Stimulated activated CD8-positive, alpha-beta memory T cell treated with anti-CD3 and anti-CD28 coated beads, Interleukin-7, amount 100 ng/mL, for 1 hour (primary cell): ENCODE measurements at places on chromosomes 4 and X.

- DNase-seq: no peak
These were observed 161.1 kb downstream of the RBM46 start for GRCh38 chr4:154942176-154942575.

GRCh38 chrX:121585626-121586025 lies 538.2 kb downstream of the GLUD2 start:
- DNase-seq: no peak

DNA sequence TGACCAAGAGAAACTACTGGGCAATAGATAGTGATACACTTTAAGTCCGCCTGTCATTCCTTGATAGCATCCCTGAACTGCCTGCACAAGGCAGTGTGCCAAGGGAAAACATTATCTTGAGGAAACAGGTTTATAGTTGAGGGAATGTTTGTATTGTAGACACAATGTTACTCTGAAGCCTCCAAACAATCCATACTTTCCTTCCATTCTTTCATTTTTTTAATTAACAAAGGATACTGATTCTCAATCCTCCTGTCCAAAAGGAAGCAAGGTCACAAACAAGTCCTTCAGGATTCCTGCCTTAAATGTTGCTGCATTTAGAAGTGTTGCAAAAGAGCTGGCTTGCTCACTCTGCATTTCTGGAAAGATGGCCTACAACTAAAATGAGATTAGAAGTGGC lies 61.7 kb upstream of the PRSS48 start:
- no peak for DNase-seq

- no peak for DNase-seq
These were observed 38.7 kb upstream of the THOC2 start for GRCh38 chrX:123771449-123772064.

- no peak for DNase-seq
These were observed 32.2 kb downstream of the SMS start for GRCh38 chrX:21972721-21973120.

- DNase-seq: no peak
These were observed 509.8 kb downstream of the CENPC start for GRCh38 chr4:67035501-67035900.

DNA sequence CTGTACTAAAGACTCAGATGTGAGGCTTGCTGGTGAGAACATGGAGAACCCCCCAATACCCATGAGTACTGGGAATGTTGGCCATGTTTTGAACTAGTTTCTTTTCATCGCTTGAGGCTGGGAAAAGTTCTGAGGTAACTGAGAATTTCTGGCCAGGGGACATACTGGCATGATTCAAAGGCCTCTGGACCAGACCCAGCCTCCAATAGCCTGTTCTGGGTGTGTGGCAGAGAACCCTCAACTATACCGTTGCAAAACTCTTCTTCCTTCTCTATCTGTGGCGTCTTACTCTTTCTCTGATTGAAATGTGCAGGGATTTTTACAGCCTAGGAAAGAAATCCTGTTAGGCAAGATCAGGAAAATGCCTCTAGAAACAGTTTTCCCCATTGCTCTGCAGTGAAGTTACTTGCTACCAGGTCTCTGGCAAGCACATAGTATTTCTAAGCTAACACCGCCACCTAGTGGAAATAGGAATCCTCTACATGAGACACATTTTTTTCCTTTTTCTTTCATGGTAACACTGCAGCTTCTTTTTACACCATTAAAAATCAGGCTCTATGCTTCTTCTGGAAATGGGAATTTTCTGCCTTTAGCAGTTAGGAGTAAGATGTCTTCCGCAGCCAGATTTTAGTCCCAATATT lies 170.7 kb upstream of the ZCCHC13 start:
- no peak for DNase-seq

DNA sequence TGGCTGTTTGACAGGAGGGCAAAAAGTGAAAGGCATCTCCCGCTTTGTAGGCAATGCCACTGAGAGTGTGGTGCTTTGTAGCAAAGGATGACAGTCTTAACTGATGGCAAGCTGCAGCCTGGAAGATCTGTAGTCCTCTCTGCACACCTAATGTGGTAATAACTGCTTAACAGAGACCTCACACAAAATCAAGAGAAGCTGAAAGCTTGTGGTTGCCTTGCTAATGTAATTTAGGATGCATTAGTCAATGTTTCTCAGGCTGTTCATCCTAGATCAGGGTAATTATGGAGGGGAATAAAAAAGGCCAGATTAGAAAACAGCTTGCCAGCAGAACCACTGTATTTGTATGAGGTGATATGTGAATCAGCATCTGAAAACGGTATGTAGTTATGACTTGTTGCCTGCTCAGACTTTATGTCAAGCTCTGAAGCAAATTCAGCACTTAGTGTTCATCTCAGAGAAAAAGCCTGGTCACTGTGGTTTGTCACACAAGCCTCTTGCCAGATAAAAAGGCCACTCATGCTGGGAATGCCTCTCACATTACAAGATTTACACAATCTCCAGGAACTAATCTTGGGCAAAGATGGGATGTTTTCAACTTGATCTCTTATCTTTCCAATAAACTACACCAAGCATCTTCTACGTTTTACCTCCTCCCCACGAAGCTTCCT lies 130.8 kb downstream of the ENOX2 start:
- DNase-seq: no peak

DNA sequence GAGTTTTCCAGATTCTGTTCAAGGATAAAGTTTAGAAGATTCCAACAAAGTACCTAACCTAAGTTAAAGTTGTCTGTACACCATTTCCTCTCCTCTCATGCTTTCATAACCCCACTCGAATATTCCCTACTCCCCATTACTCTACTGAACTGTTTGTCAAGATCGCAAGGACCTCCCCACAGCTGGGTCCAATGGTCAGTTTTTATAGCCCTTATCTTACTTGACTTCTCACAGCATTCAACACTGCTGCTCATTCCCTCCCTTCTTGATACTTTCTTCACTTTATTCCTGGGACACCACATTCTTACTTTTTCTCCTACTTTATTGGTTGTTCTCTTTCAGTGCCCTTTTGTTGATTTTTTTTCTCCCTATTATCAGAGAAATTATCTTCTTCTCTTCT lies 30.9 kb downstream of the QDPR start:
- DNase-seq: no peak

- DNase-seq: no peak
These were observed 365.8 kb upstream of the PITX2 start for GRCh38 chr4:110988722-110989121.

- DNase-seq: no peak
These were observed 32.8 kb upstream of the GLRB start for GRCh38 chr4:157043131-157043530.

DNA sequence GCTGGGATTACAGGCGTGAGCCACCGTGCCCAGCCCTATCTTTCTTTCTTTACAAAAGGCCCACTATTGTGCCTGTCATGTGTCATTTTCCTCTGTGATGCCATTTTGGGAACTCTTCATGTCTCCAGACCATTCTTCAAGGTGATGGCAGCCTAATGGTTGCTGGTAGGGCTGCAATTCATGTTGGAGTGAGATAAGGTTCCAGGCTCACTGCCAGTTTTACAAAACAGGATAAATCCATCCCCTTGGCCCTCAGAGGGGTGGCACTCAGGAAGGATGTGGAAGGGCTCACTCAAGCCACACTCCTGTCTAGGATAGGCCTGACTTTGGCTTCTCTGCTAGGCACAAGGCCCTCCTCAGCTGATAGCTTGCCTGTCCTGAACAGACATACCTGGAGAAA lies 3.8 kb downstream of the TCEAL9 start:
- no peak for DNase-seq

DNA sequence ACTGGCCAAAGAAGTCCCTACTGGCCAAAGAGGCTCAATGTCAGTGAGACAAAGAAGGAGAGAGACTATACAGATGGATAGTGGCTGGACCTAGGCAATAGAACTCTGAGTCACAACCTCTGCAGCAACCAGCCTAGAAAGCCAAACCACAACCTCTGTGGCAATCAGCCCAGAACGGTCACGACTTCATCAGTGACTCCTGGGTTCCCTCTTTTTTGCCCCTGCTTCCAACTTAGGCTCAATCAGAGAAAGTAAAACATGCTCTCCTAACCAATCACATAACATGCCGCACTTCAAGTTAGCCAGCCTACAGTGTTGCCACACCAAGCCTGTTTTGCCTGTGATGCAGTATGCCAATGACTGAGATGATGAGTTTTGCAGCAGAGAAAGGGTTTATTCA lies 203.4 kb downstream of the ANAPC10 start:
- no peak for DNase-seq

GRCh38 chrX:124127496-124127895 lies 166.0 kb downstream of the STAG2 start:
- no peak for DNase-seq

DNA sequence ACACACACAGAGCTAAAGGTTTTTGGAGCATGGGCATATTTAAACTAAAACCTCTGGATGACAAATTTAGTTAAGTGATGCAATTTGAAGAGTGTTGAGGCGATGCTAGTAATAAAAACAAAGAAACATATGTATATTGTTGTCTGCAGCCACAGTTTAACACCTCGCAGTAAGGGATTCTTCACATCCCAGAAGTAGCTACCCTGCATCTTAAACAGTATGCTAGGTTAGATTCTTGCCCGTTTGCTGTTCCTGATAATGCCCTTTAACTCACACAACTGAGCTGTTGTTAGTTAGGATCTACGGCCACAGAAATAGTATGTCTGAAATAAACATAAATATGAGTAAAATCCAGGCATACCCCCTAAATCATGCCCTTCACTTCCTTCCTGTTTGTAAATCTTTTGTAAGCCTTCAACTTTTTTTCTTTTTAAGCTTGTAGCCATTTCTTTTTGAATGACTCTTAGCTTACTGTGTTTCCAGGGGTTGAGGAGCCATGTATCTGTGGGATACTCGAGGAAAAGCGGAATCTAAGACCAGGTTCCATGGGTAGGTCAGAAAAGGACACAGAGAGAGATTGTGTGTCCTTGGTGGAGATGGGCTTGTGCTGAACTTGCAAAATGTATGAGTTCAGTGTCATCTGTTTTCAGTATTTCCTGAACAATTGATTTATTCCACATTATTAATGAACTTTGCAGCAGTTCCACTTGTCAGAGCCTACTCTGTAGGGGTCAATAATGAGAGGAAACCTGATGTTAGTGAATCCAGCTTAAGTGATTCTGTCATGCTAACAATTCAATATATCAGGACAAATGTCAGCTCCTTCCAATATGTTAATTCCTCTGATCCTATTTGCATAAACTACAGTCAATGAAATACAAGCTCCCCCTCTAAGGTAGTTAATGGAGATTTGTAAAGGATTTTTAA lies 349.6 kb downstream of the GPAT3 start:
- DNase-seq: no peak

DNA sequence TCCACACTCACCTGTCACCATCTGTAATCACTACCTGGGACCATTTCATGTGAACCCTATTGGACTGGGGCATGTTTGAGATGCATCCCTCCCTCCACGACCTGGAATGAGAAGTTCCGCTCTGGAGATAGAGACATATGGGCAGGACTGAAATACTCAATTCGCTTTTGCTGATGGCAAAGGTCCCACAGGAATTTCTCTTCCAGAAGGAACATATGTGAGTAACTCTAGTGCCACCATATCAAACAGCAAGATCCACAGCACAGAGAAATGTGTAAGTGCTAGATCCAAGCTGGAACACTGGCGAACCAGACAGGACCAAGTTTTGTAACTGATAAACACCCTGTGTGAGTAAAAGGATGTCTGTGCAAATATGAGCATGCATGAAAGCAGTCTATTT lies 43.9 kb downstream of the SEL1L3 start:
- no peak for DNase-seq

DNA sequence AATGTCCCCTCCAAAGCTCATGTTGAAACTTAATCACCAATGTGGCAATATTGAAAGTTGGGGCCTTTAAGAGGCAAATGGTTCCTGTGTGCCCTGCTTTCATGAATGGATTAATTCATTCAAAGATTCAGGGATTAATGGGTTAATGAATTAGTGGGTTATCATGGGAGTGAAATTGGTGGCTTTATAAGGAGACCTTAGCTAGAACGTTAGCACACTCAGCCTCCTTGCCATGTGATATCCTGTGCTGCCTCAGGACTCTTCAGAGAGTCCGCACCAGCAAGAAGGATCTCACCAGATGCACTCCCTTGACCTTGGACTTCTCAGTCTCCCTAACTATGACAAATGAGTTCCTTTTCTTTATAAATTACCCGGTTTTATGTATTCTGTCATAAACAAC lies 2.6 kb upstream of the WDR19 start:
- no peak for DNase-seq

- DNase-seq: no peak
These were observed 1629.2 kb upstream of the ADGRL3 start for GRCh38 chr4:59570860-59571476.

- DNase-seq: no peak
These were observed 146.4 kb downstream of the GPC3 start for GRCh38 chrX:133838761-133839676.

GRCh38 chr4:7736436-7737267 lies 203.0 kb downstream of the AFAP1 start:
- no peak for DNase-seq
